Forelimb muscle (tissue), 1 donor: ENCODE measurements at places on chromosomes 7 and 10. TPM values are rescaled to one million over a fixed set of nuclear protein-coding genes. Genes with fewer than 3 reads are reported as not detected.

PRSS37 gene
- not detected for polyA plus RNA-seq

EN2 gene
- polyA plus RNA-seq: 0.71 TPM

URGCP gene
- 17.1 TPM for polyA plus RNA-seq

EPDR1 gene
- polyA plus RNA-seq: 109 TPM

C10orf53 gene
- not detected for polyA plus RNA-seq

SPAM1 gene
- not detected for polyA plus RNA-seq

ZRANB1 gene
- 17.0 TPM for polyA plus RNA-seq

CEP55 gene
- polyA plus RNA-seq: 6.2 TPM

PIP gene
- polyA plus RNA-seq: not detected

CFAP46 gene
- 0.24 TPM for polyA plus RNA-seq

GPR146 gene
- 4.4 TPM for polyA plus RNA-seq

TEX47 gene
- not detected for polyA plus RNA-seq

GPR141 gene
- 0.40 TPM for polyA plus RNA-seq

ENTPD1 gene
- polyA plus RNA-seq: 12.3 TPM
